ENCODE measurements at places on chromosomes 5 and 9. TPM values are rescaled to one million over a fixed set of nuclear protein-coding genes. Genes with fewer than 3 reads are reported as not detected.

The ZNF367 gene
- total RNA-seq, result 4.7 TPM

The SPINK4 gene
- total RNA-seq, result not detected

The FLT4 gene
- 0.57 TPM for total RNA-seq

The SLC27A6 gene
- total RNA-seq, result not detected

The PCDHB16 gene
- total RNA-seq, result not detected

The ELP1 gene
- 22.0 TPM for total RNA-seq

The CCNJL gene
- 1.5 TPM for total RNA-seq

The PCDHB13 gene
- total RNA-seq, result not detected

The IFNA2 gene
- total RNA-seq, result not detected

The PPWD1 gene
- 79.7 TPM for total RNA-seq

The GRAMD2B gene
- total RNA-seq, result 11.7 TPM
